ENCODE measurements at places on chromosomes 7 and 10. TPM values are rescaled to one million over a fixed set of nuclear protein-coding genes. Genes with fewer than 3 reads are reported as not detected.

The FZD1 gene
- 9.2 TPM for total RNA-seq

The ZNF239 gene
- 3.4 TPM for total RNA-seq

The PRPS1L1 gene
- 0.13 TPM for total RNA-seq

The IDI2 gene
- not detected for total RNA-seq

The FAM25A gene
- total RNA-seq: not detected

The HABP2 gene
- not detected for total RNA-seq

The FOXI2 gene
- total RNA-seq: not detected

The EBLN1 gene
- total RNA-seq: not detected

The DDC gene
- total RNA-seq: not detected

The CHST3 gene
- 46.1 TPM for total RNA-seq

The HK1 gene
- total RNA-seq: 301 TPM

The AKR1B15 gene
- total RNA-seq: not detected

The FLNC gene
- total RNA-seq: 110 TPM

The OR2A12 gene
- not detected for total RNA-seq

The PIP gene
- not detected for total RNA-seq

The HYAL4 gene
- not detected for total RNA-seq

The PPP1R9A gene
- total RNA-seq: 0.81 TPM

The LRRC18 gene
- not detected for total RNA-seq

The OPN1SW gene
- not detected for total RNA-seq

The ST8SIA6 gene
- total RNA-seq: not detected

The ARHGEF35 gene
- 3.0 TPM for total RNA-seq

The INSIG1 gene
- total RNA-seq: 88.8 TPM

The GSDME gene
- 23.6 TPM for total RNA-seq

The PPP1R17 gene
- not detected for total RNA-seq

The TDRD1 gene
- total RNA-seq: 1.9 TPM

The OR13A1 gene
- total RNA-seq: not detected

The TUBAL3 gene
- not detected for total RNA-seq

The AKR1C2 gene
- total RNA-seq: 71.3 TPM
